Activated naive CD8-positive, alpha-beta T cell treated with anti-CD3 and anti-CD28 coated beads for 36 hours (primary cell): ENCODE measurements at places on chromosomes 13 and 19.
A peak's percentile ranks its signal among the peaks of the same experiment; 100 is the strongest.

DNA sequence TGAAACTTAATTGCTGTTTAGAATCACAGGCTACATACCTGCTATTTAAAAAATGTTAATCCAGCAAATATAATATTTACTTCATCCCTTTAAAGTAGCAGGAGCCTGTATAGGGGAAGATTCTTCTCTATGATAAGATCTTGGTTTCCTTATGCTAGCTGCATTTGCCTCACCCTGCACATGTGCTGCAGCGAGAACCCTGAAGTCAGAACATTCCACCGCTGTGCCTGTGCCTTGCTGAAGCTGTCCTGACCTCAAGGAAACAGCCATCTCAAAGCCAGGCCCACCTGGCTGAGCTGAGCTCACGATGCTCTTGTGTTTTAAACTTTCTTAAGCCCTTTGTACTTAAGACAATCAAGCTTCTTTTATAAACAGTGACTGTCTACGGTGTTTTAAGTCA, 355.0 kb upstream of the PCDH20 start:
- H3K36me3 ChIP-seq: no peaks in the 10 kb centered on the region
- H3K4me1 ChIP-seq: no peaks in the 10 kb centered on the region
- H3K27me3 ChIP-seq: no peaks in the 10 kb centered on the region
- no peak overlapping the region for H3K4me3 ChIP-seq

DNA sequence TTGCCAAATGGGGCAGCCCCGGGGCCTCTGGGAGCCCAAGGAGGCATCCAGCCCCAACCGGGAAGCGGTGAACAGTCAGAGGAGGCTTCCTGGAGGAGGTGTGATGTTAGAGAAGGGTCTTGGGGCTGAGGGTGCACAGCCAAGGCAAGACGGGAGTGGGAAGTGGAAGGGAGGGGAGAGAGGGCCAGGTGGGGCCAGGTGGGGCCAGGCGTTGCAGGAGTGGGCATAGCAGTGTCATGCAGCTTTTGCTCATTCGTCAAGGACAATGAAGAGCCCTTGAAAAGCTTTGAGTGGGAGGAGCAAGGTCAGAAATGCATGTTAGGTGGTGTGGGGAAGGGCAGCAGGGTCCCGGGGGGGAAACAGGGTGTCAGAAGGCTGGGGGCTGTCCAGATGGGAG, 1.8 kb downstream of the FBN3 start:
- H3K27ac ChIP-seq: no peak overlapping the region
- no peak overlapping the region for H3K4me3 ChIP-seq
- H3K4me1 ChIP-seq: peaks cover 3% of the 10 kb centered on the region

DNA sequence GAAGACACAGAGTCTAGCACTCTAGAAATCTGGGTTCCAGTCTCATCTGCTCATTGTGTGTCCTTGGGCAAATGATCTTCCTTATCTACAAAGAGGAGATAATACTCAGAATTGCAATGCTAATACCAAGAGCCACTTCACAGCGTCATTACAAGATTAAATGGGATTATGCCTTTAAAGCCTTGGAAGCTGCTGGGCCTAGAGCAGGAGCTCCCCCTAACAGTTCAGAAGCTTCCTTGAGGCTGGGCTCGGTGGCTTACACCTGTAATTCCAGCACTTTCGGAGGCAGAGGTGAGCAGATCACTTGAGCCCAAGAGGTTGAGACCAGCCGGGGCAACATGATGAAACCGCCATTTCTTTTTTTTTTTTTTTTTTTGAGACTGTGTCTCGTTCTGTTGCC, 27.6 kb downstream of the AP2S1 start:
- H3K4me1 ChIP-seq: peaks cover 31% of the 10 kb centered on the region
- no peak for DNase-seq
- H3K4me3 ChIP-seq: no peak overlapping the region
- no peak overlapping the region for H3K27ac ChIP-seq
- H3K27me3 ChIP-seq: no peaks in the 10 kb centered on the region

DNA sequence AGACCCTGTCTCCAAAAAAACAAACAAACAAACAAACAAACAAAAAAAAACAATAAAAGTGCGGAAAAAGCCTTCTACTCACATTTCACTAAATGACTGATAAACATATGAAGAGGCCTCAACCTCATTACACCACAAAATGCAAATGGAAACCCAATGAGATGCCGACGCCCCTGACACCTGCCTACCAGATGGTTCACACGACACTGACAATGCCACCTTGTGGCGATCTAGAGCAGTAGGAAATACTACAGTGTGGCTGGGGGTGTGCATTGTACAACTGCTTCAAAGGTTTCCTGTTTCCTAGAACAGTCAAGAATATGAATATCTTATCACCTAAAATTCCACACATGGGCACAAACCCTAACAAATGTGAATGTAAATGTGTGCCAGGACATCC, 14.0 kb downstream of the SCGB2B2 start:
- no peaks in the 10 kb centered on the region for H3K27me3 ChIP-seq
- H3K27ac ChIP-seq: no peak overlapping the region
- H3K36me3 ChIP-seq: peaks cover 4% of the 10 kb centered on the region
- peaks cover 16% of the 10 kb centered on the region for H3K4me1 ChIP-seq
- no peak overlapping the region for H3K4me3 ChIP-seq

DNA sequence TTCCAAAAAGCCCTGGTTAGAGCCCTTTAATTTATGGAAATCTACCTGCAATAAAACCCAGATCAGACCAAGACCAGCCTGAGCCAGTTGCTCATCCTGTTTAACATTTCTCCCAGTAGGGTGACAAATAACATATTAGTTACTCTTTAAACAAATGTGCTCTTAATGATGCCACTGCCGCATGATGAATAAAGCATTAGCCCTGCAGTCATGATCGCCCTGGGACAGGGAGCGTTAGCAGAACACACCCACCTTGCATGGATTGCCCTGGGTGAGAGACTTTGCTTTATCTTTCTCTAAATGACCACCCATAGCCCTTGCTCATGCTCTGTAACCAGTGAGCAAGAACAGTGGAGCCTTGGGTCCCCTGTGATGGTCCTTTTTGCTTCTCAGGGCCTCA, 362.4 kb downstream of the ENOX1 start:
- no peaks in the 10 kb centered on the region for H3K36me3 ChIP-seq
- H3K27ac ChIP-seq: no peak overlapping the region
- H3K27me3 ChIP-seq: peaks cover 3% of the 10 kb centered on the region

GRCh38 chr19:1893791-1894190, 8.5 kb upstream of the ABHD17A start:
- peaks cover 28% of the 10 kb centered on the region for H3K4me1 ChIP-seq
- no peak for DNase-seq
- H3K27me3 ChIP-seq: no peaks in the 10 kb centered on the region
- H3K36me3 ChIP-seq: no peaks in the 10 kb centered on the region
- no peak overlapping the region for H3K4me3 ChIP-seq
- H3K27ac ChIP-seq: no peak overlapping the region

DNA sequence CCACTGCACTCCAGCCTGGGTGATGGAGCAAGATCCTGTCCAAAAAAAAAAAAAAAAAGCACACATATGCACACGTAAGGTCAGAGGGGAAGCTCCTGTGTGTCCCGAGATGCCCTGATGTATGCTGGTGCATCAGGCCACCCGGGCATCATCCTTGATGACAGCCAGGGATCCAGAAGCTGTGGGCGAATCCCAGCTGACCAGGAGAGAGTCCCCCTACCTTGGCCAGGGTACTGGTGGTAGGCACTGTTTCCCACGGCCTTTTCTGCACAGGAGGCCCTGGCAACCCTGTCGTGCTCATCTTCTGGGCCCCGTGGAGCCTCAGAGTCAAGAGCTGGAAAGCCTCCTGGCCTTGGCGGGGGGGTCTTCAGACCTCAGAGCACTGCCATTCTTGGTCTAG, 14.0 kb downstream of the MYDGF start:
- H3K27me3 ChIP-seq: no peaks in the 10 kb centered on the region
- H3K4me1 ChIP-seq: no peaks in the 10 kb centered on the region
- H3K27ac ChIP-seq: no peak overlapping the region
- no peak overlapping the region for H3K4me3 ChIP-seq
- DNase-seq: no peak
- H3K36me3 ChIP-seq: peaks cover 10% of the 10 kb centered on the region

DNA sequence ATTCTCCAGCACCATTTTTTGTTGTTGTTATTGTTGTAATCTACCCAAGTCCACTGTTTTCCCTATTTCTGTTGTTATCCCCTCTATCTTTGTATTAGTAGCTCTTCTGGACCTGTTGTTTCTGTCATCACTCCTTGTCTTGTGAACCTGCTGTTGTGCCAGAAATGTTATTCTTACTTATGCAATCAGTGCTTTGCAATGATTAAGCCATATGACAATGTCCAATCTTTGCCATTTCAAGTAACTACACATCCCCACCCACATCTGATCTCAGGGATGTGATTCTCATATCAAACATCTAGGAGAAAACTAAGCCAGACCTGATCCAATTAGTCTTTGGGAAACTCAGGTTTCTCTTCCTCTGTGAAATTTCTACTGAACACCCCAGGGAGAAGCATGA, 472.6 kb upstream of the KLHL1 start:
- H3K4me1 ChIP-seq: no peaks in the 10 kb centered on the region
- no peak for DNase-seq
- no peaks in the 10 kb centered on the region for H3K36me3 ChIP-seq
- no peaks in the 10 kb centered on the region for H3K27me3 ChIP-seq
- H3K27ac ChIP-seq: no peak overlapping the region

GRCh38 chr13:24232474-24232873, 72.0 kb downstream of the SPATA13 start:
- no peak for DNase-seq
- no peak overlapping the region for H3K4me3 ChIP-seq
- peak overlapping the region; percentile 61 for H3K27ac ChIP-seq
- H3K36me3 ChIP-seq: peaks cover 7% of the 10 kb centered on the region
- no peaks in the 10 kb centered on the region for H3K27me3 ChIP-seq
- peaks cover 51% of the 10 kb centered on the region for H3K4me1 ChIP-seq

DNA sequence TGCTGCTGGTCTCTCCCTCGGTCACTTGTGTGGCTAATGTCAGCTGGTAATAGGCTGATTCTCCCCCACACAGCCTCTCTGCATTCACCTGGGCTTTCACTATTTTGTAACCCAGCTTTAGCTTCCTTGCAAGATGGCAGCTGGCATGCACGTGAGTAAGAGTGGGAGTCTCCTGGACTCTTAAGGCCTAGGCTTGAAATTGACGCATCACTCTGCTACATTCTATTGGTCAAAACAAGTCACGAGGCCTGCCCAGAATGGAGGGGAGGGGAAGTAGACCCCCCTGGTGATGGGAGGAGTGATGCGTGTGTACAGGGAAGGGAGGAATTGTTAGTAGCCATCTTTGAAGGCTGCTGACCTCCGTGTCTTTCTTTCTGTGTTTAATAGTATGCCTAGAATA, 24.9 kb upstream of the PNMA8B start:
- DNase-seq: no peak
- H3K4me3 ChIP-seq: no peak overlapping the region
- H3K4me1 ChIP-seq: peaks cover 53% of the 10 kb centered on the region
- peak overlapping the region; percentile 77 for H3K27ac ChIP-seq
- peaks cover 38% of the 10 kb centered on the region for H3K36me3 ChIP-seq
- H3K27me3 ChIP-seq: no peaks in the 10 kb centered on the region

DNA sequence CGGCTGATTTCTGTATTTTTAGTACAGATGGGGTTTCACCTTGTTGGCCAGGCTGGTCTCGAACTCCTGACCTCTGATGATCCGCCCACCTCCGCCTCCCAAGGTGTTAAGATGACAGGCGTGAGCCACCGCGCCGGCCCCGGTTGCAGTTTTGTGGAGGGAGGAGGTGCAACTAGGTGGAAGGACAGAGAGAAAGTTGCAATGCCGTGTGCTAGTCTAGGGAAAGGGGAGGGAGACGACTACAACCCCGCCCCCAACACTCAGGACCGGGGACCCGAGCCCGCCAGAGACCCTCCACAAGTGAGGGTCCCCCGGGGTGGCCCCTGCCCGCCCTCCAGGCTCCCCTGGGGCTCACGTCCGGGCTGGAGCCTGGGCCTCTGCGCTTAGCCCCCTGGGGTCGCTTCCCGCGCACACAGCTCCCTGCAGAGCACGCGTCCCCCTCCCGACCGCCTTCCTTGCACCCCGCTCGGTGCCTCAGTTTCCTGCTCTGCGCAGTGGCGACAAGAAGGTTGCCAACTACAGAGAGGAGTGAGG, 1.2 kb upstream of the ARID3A start:
- no peaks in the 10 kb centered on the region for H3K27me3 ChIP-seq
- peaks cover 4% of the 10 kb centered on the region for H3K36me3 ChIP-seq
- no peak overlapping the region for H3K27ac ChIP-seq
- peaks cover 13% of the 10 kb centered on the region for H3K4me1 ChIP-seq

DNA sequence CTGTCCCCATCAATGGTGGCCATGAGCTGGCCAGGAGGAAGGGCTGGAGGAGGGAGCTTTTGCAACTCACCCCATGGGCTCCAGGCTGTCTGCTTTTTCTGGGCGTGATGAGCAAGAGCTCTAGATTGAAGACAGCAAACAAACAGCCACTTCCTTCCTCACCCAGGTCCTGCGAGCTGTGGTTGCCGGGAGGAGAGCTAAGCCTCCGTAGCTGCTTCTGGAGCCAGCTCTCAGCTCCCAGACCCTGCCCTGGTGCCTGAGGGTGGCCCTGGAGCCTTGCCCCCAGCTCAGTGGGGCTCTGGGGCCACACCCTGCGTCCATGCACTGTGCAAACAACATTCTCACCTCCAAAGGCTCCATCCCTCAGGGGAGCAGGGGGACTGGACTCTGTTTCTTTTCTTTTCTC, 6.2 kb downstream of the MYO1F start:
- DNase-seq: peak; percentile 32
- H3K36me3 ChIP-seq: no peaks in the 10 kb centered on the region
- H3K4me1 ChIP-seq: peaks cover 46% of the 10 kb centered on the region
- H3K4me3 ChIP-seq: peak overlapping the region; percentile 25
- peak overlapping the region; percentile 72 for H3K27ac ChIP-seq
- H3K27me3 ChIP-seq: no peaks in the 10 kb centered on the region

- no peak for DNase-seq
- no peaks in the 10 kb centered on the region for H3K27me3 ChIP-seq
- H3K36me3 ChIP-seq: peaks cover 20% of the 10 kb centered on the region
- H3K4me1 ChIP-seq: no peaks in the 10 kb centered on the region
- H3K27ac ChIP-seq: no peak overlapping the region
Measured at GRCh38 chr19:1146412-1146699, 27.7 kb downstream of the SBNO2 start.

DNA sequence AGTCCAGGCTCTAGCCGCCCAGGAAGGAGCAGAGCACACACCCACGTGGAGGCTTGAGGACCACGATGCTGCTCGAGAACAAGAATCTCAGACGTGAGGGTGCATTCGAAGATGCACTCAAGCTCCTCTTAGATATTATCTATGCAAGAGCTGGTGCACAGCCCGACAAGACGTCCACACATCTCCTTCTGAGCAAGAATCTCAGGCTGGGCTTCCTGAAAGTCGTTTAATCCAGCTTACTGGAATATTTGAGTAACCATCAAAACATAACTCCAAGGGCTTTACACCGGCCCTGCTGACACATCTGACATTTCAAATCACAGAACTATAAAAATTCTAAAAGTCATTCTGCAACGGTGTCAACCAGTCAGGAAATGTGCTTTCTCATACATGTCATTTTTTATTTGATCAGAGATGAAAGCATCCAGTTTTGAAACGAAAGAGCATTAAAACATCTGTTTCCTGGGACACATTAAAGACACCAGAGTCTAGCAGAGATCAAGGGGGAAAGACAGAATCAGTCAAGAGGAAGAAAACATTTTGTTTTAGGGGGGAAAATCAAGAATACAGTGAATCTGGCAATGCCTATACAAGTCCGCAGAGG, 177.7 kb upstream of the IRS2 start:
- H3K4me1 ChIP-seq: no peaks in the 10 kb centered on the region
- H3K36me3 ChIP-seq: no peaks in the 10 kb centered on the region
- no peak overlapping the region for H3K27ac ChIP-seq
- peaks cover 18% of the 10 kb centered on the region for H3K27me3 ChIP-seq

GRCh38 chr19:5292453-5292821, 48.2 kb downstream of the PTPRS start:
- DNase-seq: peak; percentile 48
- peaks cover 19% of the 10 kb centered on the region for H3K27me3 ChIP-seq
- no peak overlapping the region for H3K27ac ChIP-seq
- H3K36me3 ChIP-seq: no peaks in the 10 kb centered on the region
